GM18507 (cell line): ENCODE measurements at places on chromosomes 3 and 15.

- no peak for DNase-seq
Observed at GRCh38 chr15:48924528-48925393, 39.0 kb downstream of the SHC4 start.

GRCh38 chr15:79041601-79042168, 48.9 kb downstream of the RASGRF1 start:
- no peak for DNase-seq

- no peak for DNase-seq
Observed at GRCh38 chr3:15771444-15771843, 26.3 kb downstream of the ANKRD28 start.

GRCh38 chr3:15462451-15462850, 35.1 kb downstream of the EAF1 start:
- no peak for DNase-seq

DNA sequence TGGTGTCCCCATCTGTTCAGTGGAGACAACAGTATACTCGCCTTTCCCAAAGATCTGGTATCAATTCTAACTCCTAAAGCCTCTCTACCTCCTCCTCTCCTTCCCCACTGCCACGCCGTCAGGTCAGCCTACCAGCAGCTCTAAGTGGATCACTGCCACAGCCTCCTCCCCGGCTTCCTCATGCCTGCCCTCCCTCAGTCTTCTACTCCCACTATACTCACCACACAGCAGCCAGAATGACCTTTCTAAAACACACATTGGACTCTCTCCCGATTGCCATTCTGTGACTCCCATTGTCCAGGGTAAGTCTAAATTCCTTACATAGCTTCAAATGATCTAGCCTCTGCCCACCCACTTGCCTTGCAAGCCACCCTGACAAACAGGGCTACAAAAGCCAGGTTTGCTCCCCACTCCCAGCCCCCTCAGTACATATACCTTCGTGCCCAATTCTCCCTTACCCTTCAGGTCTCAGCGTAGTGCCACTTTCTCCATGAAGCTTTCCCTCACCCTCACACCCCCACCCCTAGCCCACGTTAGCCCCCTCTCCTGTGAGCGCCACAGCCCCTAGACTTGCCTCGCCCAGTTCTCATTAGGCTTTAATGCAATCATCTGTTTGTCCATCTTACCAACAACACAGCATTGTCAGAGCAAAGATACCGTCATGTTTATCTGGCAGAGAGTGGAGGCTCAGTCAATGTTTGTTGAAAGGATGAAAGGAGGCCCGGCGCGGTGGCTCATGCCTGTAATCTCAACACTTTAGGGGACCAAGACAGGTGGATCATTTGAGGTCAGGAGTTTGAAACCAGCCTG, 9.5 kb upstream of the SEMA7A start:
- no peak for DNase-seq

DNA sequence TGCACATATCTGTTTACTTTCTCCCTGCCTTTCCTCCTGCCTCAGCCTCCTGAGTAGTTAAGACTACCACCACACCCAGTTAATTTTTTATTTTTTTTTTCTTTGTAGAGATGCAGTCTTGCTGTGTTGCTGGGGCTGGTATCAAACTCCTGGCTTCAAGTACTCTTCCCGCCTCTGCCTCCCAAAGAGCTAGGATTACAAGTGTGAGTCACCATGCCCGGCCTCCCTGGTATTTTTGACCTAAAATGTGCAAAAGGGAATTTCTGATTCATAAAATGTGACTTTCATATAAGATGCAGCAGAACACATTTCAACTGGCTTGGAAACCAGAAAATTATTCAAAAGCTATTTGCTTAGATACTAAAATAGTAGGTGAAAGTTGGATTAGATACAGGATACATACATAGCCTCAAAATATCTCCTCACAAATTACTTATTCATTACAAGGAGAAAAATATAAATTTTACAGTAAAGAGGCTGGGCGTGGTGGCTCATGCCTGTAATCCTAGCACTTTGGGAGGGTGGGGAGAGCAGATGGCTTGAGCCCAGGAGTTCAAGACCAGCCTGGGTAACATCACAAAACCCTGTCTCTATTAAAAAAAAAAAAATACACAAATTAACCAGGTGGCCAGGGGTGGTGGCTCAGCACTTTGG, 32.0 kb downstream of the MAP4 start:
- DNase-seq: no peak

DNA sequence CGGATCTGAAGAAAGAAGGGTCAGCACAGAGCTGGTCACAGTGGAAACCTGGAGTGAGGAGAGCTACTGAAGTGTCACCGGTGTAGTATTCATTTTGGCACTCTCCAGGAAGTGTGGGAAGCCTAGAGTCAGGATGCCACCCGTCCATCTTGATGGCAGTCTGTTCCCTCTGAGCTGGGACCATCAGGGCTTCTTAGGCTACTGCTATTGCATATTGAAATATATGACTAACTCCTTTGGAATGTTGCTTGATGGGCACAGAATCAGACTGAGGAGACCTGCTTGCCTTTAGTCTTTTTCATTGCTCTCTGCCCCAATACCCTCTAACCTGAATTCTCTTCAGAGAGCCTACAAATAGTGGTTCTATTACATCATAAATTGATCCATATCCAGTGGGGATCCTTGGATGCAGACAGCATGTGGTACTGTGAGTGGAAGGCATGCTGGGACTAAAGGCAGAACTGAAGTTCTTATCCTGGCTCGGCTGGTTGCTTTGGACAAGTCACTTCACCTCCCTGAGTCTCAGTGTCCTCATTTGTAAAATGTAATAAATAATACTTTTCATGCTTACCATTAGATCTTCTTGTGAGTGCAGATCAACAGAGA, 143.5 kb downstream of the PDE8A start:
- no peak for DNase-seq

GRCh38 chr3:103393395-103394186, 958.8 kb downstream of the ZPLD1 start:
- no peak for DNase-seq

- no peak for DNase-seq
Observed at GRCh38 chr3:117427081-117427480, 717.5 kb downstream of the TUSC7 start.

GRCh38 chr15:90087454-90088154, 14.7 kb downstream of the IDH2 start:
- DNase-seq: no peak

GRCh38 chr3:126782536-126782935, 78.5 kb downstream of the CHCHD6 start:
- DNase-seq: no peak

- DNase-seq: no peak
Observed at GRCh38 chr3:69435274-69436265, 49.7 kb upstream of the FRMD4B start.

DNA sequence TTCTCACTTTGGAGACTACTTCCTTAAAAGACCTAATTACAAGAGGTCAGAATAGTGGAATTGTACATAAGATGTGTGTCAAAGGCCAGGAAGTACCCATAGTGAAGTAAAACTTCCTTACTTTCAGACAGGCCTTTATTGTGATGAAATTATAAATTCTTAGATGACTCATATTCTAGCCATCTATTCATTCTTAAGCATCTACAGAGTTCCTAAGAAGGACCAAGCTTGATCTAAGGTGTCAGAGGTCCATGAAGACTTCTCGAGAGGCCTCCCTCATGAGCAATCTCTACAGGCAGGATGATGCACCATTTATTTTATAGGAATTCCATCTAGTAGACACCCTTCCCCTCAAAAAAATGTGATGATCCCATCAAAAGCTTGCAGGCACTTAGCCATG, 493.3 kb downstream of the MAGI1 start:
- no peak for DNase-seq

- DNase-seq: no peak
Observed at GRCh38 chr3:52349611-52350395, 33.7 kb downstream of the DNAH1 start.

- DNase-seq: no peak
Observed at GRCh38 chr3:194423317-194423716, 24.3 kb upstream of the GP5 start.

DNA sequence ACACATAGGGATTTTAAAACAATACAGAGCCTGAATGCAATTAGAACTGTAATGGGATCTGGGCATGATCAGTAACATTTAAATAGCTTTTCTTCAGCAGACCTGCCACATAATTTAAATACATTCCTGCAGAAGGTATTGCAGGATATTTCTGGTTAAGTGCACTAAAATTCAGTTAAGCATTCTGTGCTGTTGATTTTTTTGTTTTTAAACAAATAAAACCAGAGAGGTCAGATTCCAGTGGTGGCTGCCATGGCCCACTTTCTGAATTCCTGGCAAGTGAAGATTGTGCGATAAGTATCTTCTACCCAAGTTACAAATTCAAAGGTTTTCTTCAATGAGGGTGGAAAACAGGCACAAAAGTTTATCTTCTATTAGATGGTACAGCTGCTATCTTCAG, 98.7 kb downstream of the RAP2B start:
- DNase-seq: no peak

DNA sequence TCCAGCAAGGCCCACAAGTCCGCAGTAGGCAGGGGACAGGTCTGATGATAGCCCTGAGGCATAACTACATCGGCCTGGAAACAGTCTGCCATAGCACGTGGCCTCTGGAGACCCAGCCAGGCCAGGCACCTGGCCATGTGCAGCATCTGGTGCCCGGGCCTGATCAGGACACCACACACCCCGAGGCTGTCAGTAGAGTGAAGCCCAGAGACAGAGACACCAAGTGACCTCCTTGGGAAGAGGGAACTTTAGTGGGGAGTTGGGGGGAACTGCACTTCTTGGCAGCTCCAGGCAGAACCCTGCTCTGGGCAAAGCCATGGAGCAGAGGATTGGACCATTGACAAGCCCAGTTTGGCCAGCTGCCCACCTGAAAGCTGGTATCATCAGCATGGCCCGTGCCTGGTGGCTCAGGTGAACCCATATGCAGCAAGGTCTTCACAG, 1.2 kb downstream of the SHISA5 start:
- DNase-seq: no peak

DNA sequence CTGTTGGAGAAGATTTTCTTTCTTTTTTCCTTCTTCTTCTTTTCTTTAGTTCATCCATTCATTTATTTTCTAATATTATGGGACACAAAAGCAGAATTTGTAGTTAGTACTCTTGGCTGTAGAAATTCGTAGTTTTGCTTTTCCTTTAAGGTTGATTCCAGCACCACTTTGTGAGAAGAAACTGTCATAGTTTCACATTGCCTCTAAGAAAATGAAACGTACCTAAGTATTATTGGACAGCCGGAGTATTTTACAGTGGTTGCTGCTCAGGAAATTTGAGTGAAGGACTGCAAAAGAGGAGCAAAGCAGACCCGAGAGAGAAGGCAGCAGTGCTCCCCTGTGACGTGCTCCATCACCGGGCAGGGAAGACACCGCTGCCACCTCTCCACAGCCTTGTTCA, 48.1 kb downstream of the PLCL2 start:
- no peak for DNase-seq

DNA sequence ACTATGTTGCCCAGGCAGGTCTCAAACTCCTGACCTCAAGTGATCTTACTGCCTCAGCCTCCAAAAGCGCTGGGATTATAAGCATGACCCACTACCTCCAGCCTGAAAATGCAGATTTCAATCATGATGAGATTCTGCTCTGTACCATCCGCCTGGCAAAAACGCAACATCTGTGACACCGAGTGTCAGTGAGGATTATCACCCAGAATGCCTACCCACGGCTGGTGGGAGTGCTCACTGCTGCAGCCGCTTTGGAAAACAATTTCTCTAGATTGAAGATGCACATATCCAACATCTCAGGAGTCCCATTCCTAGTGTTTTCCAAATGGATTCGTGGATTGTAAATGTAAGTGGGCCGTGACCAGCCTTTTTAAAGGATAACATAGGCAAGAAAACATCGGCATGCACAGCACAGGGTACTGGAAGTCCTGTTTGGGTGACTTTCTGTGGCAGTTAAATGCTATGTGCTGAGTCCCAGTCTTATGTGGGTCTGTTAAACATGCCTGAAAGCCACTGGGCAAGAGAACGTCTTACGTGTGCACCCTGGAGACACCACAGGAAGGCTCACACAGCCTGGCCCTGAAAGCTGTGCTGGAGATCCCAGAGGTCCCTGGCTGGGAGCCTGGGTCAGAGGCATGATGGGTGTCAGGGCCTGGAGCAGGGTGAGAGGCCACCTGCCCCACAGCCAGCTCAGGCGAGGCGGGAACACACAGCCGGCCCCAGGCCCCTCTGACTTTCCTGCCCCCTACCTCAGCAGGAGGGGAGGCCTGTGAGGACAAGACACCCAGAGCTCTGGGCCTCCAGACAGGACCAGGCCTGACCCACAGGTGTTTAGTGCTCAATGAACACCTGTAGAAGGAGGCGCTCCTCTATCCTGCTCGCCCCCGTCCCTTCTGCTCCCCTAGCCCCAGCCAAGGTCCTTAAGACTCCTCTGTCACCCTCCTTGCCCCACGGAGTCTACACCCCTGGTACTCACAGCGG, 918 bp downstream of the PRSS50 start:
- DNase-seq: no peak

DNA sequence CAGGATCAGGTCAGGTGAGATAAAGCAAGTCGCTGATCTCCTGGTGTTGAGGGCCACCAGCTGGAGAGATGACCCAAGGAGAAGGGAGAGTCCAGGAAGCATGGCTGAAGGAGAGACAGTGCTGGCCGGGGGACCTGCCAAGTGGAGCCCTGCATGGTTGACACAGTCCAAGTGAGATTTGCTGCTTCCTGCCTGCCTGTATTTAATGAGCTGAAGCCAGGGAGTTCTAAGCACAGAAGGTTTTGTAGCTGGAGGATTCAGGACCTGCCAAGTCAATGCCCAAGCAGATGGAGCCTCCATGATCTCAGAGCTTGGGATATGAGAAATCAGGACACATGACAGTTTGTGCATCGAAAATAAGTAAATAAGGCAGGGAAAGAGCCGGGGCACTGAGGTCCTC, 125.6 kb downstream of the SRGAP3 start:
- DNase-seq: no peak

DNA sequence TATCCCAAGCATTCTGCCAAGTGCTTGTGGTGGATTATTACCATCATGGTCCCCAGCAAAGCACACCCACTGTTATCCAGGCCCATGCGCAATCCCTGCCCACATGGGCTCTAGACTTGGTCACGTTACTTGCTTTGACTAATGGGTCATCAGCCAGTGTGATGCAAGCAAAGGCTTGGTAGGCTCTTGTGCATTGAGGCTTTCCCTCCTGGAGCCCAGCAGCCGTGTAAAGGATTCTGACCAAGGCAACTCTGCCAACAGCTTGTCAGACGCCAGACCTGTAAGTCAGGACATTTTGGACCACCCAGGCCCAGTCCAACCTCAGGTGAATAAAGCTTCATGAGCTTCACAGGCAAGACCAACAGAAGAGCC, 93.9 kb downstream of the ABHD5 start:
- no peak for DNase-seq

DNA sequence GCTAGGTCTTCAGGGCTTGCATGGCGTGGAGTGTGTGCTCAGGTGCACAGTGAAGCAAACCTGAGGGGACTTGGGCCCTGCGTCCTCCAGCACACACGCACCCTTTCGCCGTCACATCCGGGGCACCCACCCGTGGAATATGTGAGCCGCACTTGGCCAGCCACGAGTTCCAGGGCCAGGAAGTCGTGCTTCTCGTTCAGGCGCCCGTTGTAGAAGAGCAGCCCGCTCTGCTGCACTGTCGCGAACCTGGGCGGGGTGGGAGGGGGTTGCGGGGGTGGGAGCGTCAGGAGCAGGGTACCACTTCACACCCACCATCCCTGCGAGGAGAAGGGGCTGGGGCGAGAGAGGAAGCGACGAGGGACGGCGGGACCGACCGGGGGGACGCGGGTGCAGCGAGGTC, 7.1 kb downstream of the CELSR3 start:
- no peak for DNase-seq
